Uterus (tissue), 4 donors: ENCODE measurements at places on chromosomes 7 and 10.

DNA sequence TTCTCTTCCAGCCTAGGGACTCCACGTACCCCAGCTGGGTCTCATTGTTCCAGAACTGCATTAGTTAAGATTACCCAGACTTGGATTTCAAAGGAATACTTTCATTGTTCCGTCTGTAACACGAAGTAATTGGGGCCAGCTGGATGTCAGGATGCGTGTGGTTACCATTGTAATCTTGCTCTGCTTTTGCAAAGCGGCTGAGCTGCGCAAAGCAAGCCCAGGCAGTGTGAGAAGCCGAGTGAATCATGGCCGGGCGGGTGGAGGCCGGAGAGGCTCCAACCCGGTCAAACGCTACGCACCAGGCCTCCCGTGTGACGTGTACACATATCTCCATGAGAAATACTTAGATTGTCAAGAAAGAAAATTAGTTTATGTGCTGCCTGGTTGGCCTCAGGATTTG is 21.0 kb downstream of the LRRC17 start:
- no peaks in the 10 kb centered on the region for H3K36me3 ChIP-seq
- peak; percentile 82 for DNase-seq
- H3K27ac ChIP-seq: peak overlapping the region; percentile 74
- no peaks in the 10 kb centered on the region for H3K4me1 ChIP-seq
- no peaks in the 10 kb centered on the region for H3K27me3 ChIP-seq
- H3K4me3 ChIP-seq: no peak overlapping the region

- no peaks in the 10 kb centered on the region for H3K27me3 ChIP-seq
- no peak overlapping the region for H3K27ac ChIP-seq
- no peak overlapping the region for H3K4me3 ChIP-seq
- no peak for DNase-seq
- H3K4me1 ChIP-seq: no peaks in the 10 kb centered on the region
Measured at GRCh38 chr10:110413903-110414547, 83.7 kb upstream of the DUSP5 start.

DNA sequence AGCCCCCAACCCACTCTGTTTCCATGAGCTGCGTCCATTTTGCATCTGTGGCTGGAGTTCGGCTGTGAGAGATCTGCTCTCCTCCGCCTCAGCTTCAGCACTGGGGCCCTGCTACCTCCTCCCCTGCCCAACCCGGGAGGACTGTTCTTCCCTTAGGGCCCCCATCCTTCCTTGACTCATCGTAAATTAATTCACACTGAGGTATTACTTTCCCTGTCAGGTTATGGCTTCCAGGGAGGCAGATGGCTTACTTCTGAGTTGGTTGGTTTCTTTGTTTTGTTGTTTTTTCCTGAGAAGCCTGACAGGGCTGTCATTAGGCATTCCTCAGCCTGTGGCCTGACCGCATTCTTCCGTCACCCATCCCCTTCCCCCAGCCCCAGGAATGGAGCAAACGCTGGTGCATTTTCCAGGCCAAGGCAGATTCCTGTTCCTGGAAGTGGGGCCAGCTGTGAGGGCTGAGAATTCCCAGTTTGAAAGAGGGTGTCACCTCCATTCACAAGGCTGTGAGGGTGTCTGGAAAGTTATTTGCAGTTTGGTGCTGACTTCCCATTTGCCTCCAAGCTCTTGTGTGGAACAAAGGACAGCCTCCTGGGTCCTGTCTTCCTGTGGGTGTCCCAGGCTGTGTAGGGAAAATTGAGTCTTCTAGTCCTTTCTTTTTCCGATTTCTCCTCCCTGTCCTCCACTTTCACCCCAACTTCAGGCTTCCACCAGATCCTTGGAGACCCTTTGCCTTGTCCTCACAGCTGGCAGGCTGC is 11.7 kb downstream of the CPA5 start:
- H3K4me1 ChIP-seq: peaks cover 13% of the 10 kb centered on the region
- peak overlapping the region; percentile 97 for H3K27ac ChIP-seq
- peak; percentile 80 for DNase-seq
- no peaks in the 10 kb centered on the region for H3K36me3 ChIP-seq

DNA sequence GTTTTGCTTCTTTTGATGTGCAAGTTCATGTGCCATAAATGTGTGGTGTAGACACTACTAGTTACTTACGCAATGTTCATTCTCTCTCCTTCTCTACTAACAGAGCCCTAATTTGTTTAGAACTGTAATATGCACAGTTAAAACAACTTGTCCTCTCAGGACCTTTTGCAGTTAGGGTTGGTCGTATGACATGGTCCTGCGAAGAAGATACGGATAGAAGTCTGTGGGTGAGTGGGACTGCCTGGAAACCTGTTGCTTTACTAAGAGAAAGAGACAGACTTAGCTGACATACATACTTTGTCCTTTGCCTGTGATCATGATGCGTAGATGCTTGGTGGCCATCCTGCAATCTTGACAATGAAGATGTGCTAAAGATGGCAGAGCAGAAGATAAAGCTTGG is 51.1 kb downstream of the PRPF18 start:
- H3K27ac ChIP-seq: no peak overlapping the region
- H3K4me3 ChIP-seq: no peak overlapping the region
- no peaks in the 10 kb centered on the region for H3K4me1 ChIP-seq
- no peak for DNase-seq
- H3K36me3 ChIP-seq: no peaks in the 10 kb centered on the region
- no peaks in the 10 kb centered on the region for H3K27me3 ChIP-seq
